ENCODE measurements at places on chromosomes 13 and 19.
A peak's percentile ranks its signal among the peaks of the same experiment; 100 is the strongest.

- no peak for DNase-seq
These were observed 33.6 kb downstream of the TNFSF11 start for GRCh38 chr13:42607546-42607945.

GRCh38 chr19:4910594-4911281 is 1.4 kb downstream of the UHRF1 start:
- DNase-seq = no peak

GRCh38 chr13:51714663-51715168 is 89.2 kb downstream of the DHRS12 start:
- no peak for DNase-seq

- DNase-seq = no peak
These were observed 4.3 kb downstream of the GPR183 start for GRCh38 chr13:99302637-99303505.

DNA sequence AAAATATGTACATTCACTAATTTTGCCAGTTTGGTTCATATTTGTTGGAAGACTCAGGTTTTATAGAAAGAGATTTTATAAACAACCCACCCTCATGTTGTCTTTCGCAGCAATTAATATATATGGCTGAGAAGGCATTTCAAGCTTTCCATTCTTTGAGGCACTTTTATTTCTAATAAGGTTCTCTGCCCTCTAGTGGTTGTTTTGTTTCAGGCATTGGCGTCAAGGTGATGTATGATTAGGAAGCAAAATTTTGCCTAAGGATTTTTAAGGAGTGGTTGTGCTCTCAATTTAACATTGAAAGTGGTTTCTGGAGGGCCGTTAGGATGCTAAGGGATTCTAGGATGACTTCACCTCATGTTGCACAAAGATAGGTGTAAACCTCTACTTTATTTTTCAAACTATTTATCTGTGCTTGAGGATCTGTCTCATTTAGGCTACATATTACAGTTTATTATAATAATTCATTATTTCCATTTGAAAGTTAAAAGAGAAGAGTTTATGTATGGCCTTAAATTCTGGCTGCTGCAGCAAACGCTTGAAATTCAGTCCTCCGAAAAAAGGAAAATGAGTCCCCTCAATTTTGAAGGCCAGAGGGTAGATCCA is 35.9 kb downstream of the OXGR1 start:
- peak; percentile 30 for DNase-seq

DNA sequence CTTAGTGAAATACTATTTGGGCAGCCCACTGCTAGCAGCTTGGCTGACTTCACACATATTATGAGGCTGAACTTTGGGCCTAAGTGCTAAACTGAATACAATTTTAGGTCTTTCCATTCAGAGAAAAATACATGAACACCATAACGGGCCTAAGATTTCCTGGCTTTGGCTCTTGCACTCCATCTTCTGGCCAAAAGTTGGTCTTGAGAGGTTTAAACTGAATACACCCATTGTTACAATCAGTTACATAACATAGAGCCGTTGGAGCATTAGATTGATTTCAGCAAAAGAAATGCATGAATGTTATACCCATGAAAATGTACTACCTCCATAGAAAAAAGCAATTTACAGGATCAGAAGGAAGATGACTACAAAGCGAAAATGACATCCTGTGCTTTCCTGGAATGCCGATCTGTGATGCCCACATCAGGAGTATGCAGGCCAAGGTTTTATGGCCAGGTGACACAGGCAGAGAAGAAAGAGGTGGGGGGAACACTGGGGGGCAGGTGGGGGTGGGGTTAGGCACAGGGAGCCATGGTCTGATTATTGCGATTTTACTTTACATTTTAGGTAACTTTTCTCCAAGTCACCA is 11.1 kb upstream of the SHISA2 start:
- DNase-seq = peak; percentile 48

GRCh38 chr13:44232774-44233173 is 140.8 kb upstream of the SERP2 start:
- no peak for DNase-seq

- no peak for DNase-seq
These were observed 95.6 kb upstream of the FAM216B start for GRCh38 chr13:42685751-42686150.

- no peak for DNase-seq
These were observed 75.5 kb downstream of the OLFM4 start for GRCh38 chr13:53104136-53104535.

DNA sequence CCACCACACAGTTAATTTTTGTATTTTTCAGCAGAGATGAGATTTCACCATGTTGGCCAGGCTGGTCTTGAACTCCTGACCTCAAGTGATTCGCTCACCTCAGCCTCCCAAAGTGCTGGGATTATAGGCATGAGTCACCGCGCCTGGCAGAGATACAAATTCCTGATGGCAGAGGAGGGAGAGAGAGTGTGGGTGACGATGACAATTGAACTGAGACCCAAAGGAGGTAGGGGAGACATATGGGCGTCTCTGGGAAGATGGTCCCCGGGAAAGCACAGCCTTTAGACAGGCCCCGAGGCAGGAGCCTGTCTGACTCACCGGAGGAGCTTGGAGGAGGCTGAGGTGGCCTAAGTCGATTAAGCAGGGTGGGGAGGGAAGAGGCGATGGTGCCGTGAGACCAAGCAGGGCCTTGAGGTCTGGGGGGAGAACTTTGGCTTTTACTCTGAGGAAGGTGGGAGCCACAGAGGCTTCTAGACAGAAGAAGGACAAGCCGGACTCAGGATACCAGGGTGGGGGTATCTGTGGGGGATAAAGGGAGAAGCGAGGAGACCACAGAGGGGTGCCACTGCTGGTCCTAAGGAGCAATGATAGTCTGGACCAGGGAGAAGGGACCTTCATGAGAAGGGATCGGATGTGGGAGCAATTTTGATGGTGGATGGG is 38.2 kb downstream of the ARRDC2 start:
- DNase-seq = no peak

- no peak for DNase-seq
These were observed 7.6 kb downstream of the BCL3 start for GRCh38 chr19:44756089-44756562.

- no peak for DNase-seq
These were observed 6.6 kb downstream of the RAB3D start for GRCh38 chr19:11332822-11333221.

DNA sequence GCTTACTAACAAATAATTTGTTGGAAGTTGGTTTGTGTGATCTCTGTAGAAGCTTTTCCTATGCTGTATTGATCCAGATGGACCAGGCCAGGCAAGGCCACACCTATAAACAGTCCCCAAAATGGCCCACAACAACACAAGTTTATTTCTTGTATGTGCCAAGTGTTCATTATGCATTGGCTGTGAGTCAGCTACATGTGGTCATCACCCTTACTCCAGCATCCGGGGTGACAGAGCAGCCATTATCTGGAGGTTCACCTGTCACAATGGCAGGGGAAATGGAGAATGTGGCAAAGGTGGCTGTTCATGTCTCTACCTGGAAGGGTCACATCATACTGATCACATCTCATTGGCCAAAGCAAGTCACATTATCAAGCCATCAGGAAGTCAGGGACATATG is 164.3 kb downstream of the DCT start:
- no peak for DNase-seq

- DNase-seq = no peak
These were observed 21.8 kb downstream of the ALOX5AP start for GRCh38 chr13:30757026-30757742.

DNA sequence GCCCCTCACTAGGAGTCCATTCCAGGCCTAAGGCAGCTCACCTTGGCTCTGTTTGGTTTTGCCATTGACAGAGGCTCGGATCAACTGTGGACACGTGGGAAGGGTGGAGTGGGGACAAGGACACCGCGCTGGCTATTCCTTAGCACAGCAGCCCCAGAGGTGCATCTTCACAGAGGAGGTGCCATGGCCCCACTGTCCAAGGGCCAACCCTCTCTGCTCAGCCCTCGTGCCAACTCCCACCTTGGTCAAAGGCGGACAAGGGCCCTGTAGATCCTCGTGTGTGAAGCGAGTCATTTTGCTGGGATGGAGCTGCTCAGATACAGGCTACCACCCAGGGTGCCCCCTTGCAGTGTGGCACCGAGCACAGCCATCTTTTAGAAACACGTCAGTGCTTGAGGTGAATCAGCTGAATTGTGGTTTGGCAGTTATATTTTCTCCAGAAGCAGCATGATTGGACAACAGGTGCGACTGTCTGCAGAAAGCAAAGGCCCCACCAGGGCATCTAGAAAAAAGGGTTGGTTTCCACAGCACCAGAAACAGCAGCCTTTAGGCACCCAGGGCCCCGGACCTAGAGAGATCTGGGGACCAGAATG is 192.1 kb upstream of the GPR12 start:
- DNase-seq = no peak
